ENCODE measurements at places on chromosomes 7 and 10. TPM values are rescaled to one million over a fixed set of nuclear protein-coding genes. Genes with fewer than 3 reads are reported as not detected.

Gene CRTAC1
- not detected for total RNA-seq

DNA sequence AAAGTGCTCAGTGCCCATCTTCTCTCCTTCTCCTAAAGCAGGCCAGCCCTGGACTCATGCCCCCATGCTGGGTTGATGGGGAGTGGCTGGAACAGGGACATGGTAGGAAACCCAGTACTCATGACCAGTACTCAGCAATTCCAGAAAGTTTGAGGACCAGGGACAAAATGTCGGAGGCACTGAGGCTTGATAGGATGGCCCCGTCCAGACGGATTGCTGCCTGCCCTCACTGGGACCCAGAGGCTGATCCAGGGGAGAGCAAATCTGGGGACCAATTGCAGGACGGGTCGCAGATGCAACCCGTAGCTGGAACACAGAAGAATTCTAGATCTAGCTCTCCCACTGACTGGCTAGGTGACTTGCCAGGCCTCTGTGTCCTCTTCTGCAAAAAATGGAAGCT is 5.1 kb downstream of the ZCCHC24 start:
- DNase-seq, result no peak

- no peak for DNase-seq
These were observed 246.2 kb downstream of the MAD1L1 start for GRCh38 chr7:1986366-1987083.

GRCh38 chr7:29547421-29547820 is 16.2 kb upstream of the PRR15 start:
- no peak for DNase-seq
